ENCODE measurements at places on chromosomes 3 and 15.

DNA sequence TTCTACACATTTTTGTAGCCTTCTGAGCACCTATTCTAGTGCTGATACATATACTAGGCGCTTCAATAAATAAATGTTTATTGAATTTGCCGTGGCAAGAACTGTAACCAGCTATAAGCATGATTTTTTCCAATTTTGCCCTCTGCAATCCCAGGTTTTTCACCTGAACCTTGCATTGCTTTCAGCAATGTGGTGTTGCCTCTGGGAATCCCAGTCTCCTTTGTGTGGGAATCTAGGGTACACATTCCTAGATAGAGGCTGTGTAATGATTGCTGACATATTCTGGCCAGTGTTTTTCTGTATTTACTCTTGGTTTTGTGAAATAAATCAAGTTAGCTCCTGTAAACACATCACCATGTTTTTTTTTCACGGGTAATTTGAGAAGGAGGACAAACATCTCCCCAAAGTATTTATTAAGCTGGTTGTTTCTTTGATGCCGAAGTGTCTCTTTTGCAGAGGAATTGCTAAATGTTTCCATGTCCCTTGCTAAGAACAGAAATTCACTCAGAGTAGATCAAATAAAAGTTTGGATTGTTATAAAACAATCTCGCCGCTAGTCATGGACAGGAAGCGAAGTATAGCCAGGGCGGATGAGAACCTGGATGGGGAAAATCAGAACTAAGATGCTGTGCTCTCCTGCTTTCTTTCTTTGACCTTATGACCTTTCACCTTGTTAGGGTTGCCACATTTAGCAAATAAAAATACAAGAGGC is 1.2 kb downstream of the CFAP91 start:
- no peak for DNase-seq

DNA sequence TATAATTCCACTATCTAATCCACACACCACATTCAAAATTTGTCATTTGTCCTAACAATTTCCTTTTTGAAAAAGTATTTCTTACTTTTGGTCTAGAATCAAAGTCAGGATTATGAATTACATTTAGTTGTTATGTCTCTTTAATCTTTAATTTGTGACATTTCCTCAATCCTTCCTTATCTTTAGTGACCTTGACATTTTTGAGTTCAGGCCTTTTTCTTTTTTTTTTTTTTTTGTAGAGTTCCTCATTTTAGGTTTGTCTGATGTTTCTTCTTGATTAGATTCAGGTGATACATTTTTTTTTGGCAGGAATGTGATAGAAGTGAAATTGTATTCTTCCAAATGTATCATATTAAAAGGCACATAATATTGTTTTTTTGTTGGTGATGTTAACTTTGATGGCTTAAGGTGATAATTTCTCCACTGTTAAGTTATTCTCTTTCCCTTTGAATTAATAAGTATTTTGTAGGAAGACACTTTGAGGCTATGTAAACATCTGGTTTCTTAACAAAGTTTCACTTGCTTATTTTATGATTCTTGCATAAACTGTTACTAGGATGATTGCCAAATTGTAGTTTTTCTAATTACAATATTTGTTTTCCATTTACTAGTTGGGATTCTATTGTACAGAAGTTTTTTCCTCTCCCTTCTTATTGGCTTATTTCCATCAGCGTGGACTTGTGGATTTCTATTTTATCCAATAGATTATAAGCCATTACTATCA is 16.3 kb downstream of the SLC35G2 start:
- no peak for DNase-seq

DNA sequence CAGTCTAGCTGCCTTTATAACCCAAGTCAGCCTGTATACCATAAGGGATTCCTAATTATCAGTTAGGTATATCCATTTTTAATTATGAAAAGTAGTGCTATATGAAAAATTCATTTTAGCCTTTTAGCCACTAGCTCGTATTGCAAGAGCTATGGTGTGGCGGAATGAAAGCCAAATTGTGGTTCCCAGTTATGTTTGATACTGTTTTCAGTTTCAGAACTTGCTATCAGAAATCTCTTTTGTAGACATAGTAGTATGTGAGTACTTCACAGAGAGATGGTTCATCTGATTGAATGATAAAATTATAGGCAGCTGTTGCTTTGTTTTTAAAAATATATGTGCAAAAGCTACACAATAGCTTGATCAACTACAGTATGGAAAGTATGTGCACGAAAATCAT is 134.6 kb downstream of the SLC25A26 start:
- no peak for DNase-seq

DNA sequence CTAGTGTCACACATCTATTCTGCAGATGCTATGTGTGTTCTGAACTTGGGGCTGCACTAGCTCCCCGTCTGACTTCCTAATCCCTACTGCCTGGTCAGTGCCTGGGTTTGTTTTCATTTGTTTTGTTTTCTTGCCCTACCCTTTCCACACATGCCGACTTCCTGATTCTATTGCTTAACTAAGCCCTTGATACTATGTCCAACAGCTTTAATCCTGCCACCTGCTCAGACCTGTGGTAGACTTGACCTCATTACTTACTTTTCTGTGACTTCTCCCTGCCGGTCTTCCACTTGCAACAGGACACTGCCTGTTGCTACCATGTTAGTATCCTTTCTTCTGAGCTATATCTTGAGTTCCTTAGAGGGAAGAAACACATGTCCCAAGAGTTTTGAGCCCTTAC is 39.3 kb upstream of the CEMIP start:
- DNase-seq, result no peak

DNA sequence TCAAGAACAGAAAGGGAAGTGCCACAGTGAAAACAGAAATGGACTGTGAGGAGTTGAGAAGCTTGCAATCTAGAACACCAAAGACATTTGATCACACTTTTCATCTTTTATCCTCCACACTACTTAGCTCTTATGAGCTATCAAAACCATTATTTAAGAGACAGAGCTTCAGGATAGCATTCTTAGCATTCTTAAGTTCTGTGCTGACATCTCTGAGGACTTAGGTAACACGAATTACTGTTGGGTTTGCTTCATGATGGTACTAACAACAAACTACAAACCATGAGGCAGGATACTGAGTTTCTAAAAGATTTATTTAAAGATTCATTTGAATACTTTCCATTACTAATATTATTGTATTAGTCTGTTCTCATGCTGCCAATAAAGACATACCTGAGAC is 1038.6 kb downstream of the TUSC7 start:
- no peak for DNase-seq

DNA sequence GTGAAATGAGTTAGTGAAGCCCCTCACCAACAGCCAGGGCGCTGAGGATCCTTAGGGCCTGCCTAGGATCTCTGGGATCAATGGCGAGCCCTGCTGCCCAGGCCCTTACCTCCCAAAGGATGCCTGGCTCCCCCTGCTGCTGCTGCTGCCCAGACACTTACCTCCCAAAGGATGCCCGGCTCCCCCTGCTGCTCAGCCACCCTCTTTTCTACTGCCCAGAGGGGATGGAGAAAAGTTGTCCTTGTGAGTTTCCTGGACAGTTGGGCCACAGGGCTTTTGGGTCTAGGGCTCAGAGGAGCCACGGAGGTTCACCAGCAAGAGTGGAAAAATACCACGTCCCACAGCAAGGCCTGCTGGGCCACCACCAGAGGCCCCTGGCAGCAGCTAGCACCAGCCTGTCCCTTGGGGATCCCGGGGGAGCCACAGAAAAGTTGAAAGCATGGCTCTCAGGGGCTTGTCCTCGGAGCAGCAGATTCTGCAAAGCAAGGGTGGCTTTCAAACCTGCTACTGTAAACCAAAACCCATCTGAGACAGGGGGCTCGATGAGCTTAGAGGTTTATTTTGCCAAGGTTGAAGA is 59.4 kb downstream of the SLC6A6 start:
- peak; percentile 50 for DNase-seq

DNA sequence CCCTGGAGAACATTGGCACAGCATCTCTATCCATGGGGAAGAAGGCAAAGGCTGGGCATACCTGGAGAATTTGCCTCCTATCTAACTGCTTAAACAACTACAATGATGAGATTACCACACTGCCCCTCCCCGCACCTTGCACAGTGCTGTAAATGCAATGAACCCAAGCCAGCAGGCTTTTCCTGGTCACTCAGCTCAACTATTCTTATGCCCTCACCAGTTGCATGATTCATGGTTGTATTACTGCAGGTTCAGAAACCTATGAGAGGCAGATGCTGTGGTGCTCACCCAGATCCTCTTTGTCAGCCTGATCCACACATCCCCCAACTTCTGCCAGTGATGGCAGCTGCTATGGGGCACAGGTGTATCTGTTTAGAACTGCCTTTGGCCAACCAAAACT is 77.7 kb upstream of the STAC start:
- DNase-seq, result no peak

DNA sequence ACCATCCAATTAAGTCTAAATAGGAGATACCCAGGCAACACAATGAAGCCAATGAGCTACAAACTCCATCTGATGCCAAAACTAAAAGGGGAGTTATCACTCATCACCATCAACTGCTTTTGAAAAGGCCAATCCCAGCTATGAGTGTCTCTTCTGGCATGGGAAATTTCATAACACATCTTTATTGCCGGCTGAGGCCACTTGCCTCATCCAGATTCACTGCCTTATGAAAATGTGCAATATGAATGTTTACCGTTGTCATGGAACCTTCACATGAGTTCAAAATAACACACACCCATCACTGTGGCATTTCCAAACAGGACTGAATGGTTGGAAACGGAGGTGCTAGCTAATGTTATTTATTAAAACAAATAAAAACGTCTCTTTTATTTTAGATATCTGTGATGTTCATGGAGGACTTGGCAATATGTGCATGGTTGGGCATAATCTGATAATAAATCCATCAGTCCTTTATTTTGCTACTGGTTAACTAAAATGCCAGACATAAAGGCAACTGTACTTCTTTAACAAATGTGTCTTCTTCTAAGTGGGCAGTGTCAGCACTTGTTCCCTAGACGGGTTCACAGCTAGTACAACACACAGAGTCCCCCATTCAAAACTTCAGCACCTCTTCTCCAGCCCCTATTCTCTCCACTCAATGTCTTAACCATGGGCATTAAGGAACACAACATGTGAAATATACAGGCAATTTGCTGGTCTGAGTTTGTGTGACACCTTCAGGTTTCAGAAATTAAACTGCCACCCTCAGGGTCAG is 143.9 kb downstream of the MAGI1 start:
- DNase-seq, result no peak

- peak; percentile 54 for DNase-seq
These were observed 112.6 kb upstream of the MB21D2 start for GRCh38 chr3:193030276-193030675.

GRCh38 chr3:190088890-190089289 is 31.8 kb downstream of the P3H2 start:
- DNase-seq, result no peak

DNA sequence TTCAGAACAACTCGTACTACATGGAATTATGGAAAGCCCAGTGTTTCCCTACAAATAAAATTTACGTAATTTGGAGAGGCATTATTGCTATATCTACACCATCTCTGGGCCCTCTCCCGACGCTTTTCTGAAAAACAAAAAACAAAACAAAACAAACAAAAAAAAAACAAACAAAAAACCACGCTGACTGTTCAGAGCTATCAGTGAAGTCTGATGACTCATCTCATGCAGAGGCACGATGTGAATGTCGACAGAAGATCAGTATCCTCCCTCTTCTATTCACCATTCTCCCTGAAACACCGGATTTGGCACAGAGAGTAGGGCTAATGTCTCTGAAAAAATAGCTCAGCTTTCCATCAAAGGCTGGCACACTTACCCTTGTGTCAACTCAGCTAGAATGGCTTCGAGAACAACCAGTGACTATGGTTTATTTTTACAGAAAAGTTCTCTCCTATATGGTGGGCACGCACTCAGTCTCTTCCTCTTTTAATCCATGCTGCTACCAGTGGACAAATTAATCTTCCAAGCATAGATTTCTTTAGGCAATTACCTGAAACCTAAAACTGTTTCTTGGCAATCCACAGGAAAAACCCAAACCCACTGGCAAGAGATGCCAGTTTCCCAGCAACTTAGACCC is 1.5 kb downstream of the CRBN start:
- no peak for DNase-seq

- DNase-seq, result no peak
These were observed 538.1 kb downstream of the MAGI1 start for GRCh38 chr3:65500398-65501306.

DNA sequence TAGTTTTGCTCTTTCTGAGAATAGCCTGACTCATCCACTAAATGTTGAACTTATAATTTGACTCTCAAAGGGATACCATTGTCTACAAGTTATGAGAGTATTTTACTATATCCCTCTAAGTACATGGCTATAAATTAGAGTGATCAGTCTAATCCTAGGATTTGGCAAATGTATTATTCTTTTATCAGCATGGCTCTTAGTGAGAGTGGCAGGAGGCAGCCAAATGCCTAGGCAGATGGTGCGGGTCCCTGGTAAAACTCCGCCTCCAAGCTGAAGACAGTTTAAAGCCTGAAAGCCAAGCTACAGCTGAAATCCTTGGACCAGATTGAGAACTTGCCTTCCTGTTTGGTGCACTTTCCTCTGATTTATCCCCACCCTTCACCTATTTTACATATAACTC is 631.8 kb downstream of the SQOR start:
- DNase-seq, result peak; percentile 40

- no peak for DNase-seq
These were observed 115.7 kb upstream of the BFSP2 start for GRCh38 chr3:133283958-133284807.

GRCh38 chr3:170982733-170983132 is 43.8 kb downstream of the SLC2A2 start:
- DNase-seq, result no peak

DNA sequence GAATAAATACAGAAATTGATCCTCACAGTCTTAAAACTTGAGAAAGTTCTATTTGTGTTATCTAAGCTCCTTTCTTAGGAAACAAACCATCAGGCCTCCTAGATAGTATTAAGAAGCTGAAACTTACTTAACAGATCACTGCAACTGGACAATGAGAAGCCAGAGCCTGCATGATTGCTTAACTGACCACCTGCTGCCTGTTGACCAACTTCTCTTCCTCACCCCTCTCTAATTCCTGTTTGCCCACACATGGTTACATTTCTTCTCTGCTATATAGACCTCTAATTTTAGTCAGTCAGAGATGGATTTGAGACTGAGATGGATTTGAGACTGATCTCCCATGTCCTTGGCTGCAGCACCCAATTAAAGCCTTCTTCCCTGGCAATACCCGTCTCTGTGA is 13.5 kb downstream of the CCPG1 start:
- peak; percentile 3 for DNase-seq

DNA sequence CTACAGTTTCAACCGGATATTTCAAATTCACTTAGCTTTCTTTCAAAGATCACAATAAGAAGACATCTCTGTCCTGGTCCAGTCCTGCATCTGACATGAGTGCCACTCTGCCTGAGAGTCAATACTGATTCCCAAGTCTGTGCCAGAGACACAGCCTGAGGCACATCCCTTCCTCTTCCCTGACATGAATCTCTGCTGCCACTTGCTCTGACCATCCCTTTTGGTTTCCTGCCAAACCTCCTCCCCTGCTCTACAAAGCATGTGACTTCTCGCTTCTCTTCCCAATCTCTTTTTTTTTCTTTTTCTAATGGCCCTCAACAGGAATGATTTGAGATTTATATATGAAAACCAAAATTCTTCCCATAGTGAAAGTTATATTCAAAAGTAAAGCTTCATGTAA is 117.9 kb downstream of the MECOM start:
- no peak for DNase-seq

Data from A673 (cell line).